ENCODE measurements at places on chromosomes 7 and 10. TPM values are rescaled to one million over a fixed set of nuclear protein-coding genes. Genes with fewer than 3 reads are reported as not detected.

The ZNF365 gene
- total RNA-seq: 0.60 TPM

The ANKRD1 gene
- not detected for total RNA-seq

The SPOCK2 gene
- total RNA-seq: 922 TPM

The TLL2 gene
- not detected for total RNA-seq

The SFRP5 gene
- total RNA-seq: 3.6 TPM

The SMKR1 gene
- 0.68 TPM for total RNA-seq

The HECW1 gene
- total RNA-seq: not detected

DNA sequence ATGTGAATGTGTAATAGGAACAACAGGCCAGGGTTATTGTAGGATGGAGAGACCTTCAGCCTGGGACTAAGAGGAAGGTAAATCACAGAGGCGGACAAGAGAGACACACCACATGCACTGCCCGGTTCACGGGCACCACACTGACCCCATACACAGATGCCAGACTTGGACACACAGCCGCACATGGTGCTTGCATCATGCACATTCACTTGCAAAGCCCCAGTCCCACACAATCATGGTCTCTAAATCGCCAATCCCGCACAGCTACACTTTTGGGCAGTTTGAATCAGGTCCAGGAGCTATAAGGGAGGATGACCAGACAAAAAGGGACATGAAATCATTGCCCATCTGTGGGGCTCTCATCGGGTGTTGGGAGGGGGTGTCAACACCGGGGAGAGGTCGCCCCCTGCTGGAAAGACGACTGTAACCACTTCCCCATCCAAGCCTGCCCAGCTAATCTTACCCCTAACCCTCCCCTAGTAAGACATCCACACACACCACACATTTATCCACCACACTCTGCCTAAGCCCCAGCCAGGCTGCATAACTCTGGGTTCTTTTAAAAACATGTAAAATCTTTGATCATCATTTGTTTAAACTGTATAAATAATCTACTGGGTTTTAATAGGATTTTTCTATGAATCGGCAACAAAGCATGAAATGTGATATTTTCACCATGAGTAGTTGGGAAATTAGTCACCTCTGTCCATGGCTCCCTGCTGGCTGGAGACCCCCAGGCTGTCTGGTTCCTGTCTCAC is 40.5 kb upstream of the SLF2 start:
- no peak for DNase-seq

DNA sequence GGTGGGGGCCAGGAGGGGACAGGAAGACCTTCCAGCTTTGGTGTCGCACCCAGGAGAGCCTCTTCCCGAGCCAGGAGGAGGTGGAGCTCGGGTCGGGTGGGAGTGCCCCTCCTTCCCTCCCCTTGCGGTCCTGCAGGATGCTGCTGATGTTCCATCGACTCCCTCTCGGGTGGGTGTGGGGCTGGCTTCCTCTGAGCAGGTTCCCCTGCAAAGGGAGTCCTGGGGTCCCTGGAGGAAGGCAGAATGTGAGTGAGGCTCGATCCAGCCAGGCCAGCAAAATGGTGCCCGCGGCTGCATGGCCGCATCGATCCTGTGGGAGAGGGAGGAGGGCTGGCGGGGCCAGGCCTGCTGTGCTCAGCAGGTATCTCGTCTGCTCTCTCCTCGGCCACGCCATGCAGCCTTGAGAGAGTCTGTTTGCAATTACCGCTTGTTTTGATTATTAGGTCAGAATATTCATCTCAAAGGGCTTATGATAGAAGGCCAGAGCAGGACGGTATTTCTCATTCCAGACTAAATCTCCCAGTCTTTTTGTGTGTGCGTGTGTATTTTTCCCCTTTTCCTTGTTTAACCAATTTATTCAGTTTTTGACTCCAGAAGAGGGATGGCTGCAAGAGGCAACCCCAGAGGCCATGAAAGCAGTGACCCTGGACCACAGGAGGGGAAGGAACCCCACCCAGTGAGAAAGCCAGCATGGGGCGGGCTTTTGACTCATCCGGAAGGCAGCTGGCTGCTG is 137.3 kb upstream of the ZMIZ1 start:
- no peak for DNase-seq

GRCh38 chr7:138282997-138283396 is 177.1 kb upstream of the TRIM24 start:
- DNase-seq: no peak

DNA sequence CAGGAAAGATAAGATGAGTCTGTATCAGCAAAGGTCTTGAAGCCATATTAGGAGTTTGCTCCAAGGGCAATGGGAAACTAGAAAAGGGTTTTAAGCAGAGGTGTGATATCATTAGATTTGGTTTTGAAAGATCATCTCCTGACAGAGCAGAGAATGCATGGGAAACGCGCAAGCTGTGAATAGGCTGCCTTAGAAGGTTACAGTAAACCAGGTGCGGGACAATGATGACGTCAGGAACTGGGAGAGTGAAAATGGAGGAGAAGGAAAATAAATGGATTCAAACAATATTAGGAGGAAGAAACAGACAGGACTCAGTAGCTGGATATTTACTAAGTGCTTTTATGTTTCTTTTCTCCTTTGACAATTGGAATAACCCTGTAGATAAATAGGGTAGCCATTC is 50.6 kb downstream of the CACNB2 start:
- no peak for DNase-seq

DNA sequence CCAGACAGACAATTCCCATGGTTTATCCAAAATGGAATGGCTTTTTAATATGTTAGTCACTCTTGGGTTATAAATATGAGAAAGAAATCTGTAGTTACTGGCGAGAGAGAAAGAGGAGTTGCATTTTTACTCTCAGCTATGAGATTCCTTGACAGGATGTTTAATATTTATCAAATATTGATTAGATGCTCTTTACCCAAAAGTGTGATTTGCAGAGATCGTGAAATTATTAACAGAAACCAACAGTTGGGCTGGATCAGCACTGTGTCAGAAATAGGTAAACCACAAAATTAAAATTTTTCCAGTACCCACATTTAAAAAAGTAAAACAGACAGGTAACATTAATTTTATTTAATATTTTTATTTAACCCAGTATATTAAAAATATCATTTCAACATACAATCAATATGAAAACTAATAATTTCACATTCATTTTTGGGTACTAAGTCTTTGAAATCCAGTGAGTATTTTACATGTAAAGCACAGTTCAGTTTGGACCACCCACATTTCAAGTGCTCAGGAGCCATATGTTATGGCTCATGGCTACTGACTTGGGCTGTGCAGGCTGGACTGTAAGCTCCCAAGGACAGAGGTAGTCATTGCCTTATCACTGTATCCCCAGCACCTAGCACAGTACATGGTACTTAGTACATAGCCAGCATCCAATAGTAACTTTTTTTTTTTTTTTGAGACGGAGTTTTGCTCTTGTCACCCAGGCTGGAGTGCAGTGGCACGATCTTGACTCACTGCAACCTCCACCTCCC is 42.5 kb downstream of the KLHDC10 start:
- no peak for DNase-seq

GRCh38 chr10:20299034-20299736 is 483.0 kb downstream of the PLXDC2 start:
- DNase-seq: no peak

DNA sequence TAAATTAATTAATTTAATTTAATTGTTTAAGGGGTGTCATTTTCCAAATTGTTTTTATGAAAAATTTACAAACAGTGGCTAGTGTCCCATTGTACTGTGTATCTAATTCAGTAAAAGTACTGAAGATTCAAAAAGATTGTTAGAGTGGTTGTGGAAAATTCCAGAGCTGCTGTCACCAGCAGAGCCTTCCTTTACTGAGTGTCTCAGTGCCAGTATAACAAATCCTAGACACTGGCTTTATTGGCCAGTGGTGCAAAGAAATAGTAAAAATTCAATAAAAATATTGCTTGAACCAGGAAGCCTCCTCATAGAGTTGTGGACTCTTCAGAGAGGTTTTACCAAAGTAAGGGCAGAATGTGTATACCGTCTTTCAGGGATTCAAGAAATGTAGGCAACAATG is 23.1 kb upstream of the HERPUD2 start:
- no peak for DNase-seq

DNA sequence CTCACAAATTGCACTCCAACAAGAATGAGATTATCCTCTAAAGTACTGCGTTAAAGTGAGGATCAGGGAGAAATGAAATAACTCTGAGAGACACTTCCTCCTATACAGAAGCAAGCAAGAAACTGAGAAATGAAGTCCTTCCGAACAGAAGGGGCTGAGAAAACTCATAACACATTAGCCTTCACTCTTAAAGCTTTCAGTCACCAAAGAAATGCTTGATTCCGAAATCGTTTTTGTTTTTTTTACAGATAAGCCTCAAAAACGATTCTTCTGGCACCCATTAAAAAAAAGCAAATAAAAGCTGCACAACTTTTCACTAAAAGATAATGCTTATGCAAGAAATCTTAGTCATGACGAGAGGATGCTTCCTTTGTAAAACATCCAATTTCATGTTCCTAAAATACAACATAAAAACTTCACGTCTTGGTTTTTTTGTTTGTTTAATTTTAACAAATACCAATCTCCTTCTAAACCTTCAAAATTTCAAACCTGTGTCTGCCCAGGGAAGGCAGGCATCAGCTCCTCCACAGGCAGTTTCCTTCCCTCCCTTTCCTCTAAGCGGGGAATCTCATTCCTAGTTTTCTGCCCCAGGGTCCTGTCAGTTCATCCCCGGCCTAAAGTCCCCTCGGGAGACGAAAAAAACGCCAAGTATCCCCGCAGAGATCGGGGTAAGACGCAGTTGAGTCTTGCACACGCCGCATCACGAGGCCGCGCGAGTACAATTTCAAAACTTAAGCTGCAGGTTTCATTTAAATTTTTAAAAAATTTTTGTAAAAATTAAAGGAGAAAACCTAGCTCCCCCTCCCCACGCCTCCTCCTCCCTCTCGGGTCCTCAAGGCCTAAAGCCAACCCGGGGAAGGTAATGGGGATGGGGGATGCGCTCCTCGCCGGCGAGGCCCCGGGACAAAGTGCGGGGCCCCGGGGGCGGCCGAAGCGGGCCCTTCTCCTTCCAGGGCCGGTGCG is 1.1 kb downstream of the BAZ1B start:
- peak; percentile 27 for DNase-seq

DNA sequence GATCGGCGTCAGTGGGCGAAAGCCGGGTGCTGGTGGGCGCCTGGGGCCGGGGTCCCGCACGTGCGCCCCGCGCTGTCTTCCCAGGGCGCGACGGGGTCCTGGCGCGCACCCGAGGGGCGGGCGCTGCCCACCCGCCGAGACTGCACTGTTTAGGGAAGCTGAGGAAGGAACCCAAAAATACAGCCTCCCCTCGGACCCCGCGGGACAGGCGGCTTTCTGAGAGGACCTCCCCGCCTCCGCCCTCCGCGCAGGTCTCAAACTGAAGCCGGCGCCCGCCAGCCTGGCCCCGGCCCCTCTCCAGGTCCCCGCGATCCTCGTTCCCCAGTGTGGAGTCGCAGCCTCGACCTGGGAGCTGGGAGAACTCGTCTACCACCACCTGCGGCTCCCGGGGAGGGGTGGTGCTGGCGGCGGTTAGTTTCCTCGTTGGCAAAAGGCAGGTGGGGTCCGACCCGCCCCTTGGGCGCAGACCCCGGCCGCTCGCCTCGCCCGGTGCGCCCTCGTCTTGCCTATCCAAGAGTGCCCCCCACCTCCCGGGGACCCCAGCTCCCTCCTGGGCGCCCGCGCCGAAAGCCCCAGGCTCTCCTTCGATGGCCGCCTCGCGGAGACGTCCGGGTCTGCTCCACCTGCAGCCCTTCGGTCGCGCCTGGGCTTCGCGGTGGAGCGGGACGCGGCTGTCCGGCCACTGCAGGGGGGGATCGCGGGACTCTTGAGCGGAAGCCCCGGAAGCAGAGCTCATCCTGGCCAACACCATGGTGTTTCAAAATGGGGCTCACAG is 1.1 kb downstream of the EGFR start:
- DNase-seq: no peak

DNA sequence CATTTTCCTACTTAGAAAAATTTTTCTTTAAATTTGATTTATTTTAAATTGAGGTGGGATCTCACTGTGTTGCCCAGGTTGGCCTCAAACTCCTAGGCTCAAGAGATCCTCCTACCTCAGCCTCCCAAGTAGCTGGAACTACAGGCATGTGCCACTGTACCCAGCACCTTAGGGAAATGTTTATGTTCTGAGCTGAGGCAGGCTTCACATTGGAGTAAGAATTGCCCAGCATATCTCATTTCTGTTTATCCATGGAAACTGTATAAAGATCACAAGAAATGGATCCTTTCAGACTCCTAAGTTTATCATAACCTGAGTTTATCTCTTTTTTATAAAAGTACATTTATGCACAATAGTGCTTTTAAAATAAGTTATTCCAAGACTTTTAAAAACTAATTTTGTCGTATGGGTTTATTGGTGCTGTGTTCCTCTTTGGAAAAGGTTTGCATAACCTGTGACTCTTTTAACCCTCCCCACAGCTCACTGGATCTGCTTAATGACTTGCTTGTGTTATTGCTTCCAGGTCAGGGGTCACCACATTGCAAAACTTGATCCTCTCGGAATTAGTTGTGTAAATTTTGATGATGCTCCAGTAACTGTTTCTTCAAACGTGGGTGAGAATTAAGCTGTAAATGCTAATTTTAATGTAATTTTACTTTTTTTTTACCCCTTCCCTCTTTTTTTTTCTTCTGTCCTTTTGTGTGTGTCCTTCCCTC is 40.7 kb downstream of the OGDH start:
- no peak for DNase-seq

DNA sequence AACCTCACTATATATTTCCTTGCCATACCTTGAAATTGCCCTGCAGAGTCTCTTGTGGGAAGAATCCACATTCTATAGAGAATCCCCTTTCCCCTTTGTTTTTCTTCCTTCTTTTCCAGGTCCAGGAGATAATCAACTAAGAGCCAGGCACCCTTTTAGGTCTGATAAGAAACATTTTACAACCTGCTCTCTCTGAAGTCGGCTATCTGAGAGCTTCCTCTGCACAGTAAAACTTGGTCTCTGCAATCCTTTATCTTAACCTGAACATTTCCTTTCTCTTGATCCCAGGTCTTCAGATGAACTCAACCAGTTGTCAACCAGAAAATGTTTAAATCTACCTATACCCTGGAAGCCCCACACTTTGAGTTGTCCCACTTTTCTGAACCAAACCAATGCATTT is 19.5 kb upstream of the PTER start:
- DNase-seq: no peak

DNA sequence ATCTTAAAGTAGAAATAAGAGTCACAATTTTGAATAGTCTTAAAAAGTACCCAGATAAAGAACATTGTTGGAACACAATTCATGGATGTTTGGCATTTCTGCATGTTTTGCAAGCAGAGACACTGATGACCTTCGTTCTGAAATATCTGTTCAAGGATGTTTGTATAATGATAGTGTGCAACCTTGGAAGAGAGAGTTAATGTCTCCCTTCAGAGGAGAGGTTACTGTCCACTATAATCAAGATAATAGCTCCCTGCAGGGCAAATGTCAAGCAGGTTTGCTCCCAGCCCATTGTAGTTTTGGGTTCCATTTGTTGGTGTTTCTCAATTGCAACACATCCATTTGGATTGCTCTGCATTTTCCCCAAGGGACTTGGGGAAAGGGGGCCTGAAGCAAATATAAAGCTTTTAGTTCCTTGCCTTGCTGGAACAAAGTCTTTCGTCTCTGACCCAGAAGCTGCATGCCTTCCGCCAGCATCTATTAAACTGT is 45.2 kb downstream of the COL1A2 start:
- no peak for DNase-seq

GRCh38 chr7:15033039-15033438 is 130.5 kb upstream of the DGKB start:
- no peak for DNase-seq

GRCh38 chr7:144459635-144460034 is 56.1 kb upstream of the NOBOX start:
- no peak for DNase-seq

- no peak for DNase-seq
Observed at GRCh38 chr7:151252961-151253711, 4.6 kb upstream of the SMARCD3 start.
